ENCODE measurements at places on chromosomes 11 and 22.
A peak's percentile ranks its signal among the peaks of the same experiment; 100 is the strongest.

GRCh38 chr22:25919452-25919851 is 177.5 kb downstream of the MYO18B start:
- no peak for DNase-seq

- no peak for DNase-seq
These were observed 33.2 kb downstream of the C22orf31 start for GRCh38 chr22:29028468-29028867.

DNA sequence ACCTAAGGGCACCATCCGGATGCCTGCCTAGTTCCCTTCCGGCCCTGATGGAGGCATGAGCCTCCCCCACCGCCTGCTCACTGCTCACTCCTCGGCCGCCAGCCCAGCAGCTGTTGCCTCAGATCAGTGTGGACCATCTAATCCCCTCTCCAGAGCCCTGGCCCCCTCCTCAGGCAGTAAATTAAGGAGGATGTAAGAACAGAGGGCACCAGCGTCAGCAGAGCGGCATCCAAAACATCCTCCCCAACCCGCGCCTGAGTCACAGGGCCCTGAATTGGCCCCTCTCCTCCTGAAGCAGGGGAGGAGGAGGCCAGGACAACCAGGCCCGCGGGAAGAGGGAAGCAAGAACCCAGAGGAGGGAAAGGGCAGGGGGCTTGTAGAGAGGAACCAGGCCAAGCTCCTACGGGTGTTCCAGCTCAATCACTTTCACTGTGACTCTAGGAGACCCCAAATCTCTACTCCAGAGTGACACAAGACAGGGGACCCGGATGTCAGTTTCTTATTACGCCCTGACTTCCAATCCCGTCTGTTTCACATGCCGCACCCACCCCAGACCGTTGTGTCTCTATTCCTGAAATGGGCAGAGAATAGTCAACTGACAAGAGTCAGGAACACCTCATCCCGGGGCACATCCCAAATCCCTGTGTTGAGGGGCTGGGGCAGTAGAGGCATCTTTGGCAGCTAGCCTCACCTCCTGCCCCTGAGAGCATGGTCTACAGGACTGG is 31.3 kb upstream of the MYOD1 start:
- peak; percentile 92 for DNase-seq

DNA sequence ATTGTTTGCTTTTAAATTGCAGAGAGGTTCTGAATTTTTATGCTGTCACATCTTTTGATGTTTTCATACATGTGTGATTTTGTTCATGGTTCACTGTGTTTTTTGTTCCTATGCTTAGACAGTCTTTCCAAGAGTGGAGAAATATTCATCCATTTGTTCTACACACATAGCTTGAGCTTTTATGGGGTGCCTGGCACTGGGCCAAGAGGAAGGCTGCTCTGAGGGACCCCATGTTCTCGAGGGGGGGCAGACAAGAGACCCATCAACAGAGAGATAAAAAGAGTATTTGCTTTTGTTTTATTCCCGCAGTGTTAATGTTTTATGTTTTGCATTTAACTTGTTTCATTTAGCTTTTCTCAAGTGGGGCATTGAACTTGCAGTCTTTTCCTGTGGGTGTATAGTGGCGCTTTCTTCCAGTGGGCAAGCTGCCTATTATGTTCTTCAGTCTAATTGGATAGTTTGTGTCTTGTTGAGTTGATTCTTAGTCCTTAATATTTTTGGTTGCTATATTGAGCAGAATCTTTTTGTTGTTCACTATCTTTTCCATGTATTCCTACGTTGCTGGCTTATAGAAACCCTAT is 57.7 kb downstream of the CABIN1 start:
- DNase-seq: no peak

- DNase-seq: no peak
These were observed 263.8 kb downstream of the LUZP2 start for GRCh38 chr11:24760681-24761080.

GRCh38 chr22:38104084-38104483 is 6.4 kb downstream of the BAIAP2L2 start:
- no peak for DNase-seq

GRCh38 chr11:32435942-32436750 is 807 bp upstream of the WT1 start:
- DNase-seq: no peak

DNA sequence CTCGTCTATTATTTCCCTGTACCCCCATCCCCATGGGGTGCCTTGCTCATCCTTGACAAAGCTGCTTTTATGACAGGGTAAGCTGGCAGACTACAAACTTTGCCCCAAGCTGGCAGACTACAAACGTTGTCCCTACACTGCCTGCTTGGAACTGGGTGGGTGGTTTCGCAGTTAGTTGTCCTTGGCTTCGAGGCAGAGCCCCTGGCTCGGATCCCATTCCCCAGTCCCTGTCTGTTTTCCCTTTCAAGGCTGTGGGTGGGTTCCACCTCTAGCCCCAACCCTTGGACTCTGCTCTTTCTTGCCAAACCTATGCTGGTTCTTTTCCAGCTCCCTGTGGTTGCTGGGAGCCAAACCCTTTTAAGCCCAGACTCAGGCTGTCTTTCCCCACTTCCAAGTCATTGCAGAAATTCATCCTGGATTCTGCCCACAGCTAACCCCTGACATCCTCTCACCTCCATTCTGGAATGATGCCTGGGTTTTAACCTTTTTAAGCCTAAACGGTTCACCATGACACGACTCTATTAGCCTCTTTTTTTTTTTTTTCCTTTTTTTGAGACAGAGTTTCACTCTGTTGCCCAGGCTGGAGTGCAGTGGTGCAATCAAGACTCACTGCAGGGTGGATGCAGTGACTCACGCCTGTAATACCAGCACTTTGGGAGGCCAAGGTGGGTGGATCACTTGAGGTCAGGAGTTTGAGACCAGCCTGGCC is 9.2 kb upstream of the RBM14 start:
- peak; percentile 90 for DNase-seq

DNA sequence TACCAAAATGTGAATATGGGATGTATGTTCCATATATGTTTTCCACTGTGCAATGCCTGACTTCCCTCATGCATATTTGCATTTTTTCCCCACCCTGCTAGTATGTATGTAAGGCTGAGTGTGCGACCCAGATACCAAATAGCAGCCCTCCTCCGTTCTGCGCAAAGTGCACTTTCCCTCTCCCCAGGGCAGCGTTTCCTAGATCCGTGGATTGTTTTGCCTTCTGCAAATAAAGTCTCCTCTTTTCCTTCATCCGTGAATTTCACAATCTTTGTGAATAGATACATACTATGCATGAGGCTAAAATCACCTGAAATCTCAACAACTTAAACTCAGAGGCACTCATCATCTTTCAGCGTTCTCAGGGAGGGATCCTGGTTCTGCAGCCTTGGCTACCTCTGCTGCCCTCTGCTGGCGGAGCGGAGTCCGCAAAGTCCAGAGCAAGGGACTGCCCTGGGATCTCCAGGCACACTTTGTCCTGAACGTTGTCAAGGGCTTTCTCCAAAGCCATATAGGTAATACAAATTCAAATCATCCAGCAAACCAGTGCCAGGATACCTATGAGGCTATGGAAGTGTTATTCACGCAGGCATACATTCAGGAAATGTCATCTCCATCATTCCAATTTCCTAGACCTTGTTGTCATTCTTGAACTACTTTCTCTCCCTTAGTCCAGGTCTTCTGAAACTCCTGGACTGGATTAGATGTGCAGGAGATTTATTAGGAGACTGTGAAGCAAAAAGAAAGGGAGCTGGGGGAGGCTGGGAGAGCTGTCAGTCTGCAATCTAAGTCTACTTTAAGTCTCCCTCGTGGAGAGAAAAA is 53.1 kb downstream of the CNTF start:
- DNase-seq: peak; percentile 58

DNA sequence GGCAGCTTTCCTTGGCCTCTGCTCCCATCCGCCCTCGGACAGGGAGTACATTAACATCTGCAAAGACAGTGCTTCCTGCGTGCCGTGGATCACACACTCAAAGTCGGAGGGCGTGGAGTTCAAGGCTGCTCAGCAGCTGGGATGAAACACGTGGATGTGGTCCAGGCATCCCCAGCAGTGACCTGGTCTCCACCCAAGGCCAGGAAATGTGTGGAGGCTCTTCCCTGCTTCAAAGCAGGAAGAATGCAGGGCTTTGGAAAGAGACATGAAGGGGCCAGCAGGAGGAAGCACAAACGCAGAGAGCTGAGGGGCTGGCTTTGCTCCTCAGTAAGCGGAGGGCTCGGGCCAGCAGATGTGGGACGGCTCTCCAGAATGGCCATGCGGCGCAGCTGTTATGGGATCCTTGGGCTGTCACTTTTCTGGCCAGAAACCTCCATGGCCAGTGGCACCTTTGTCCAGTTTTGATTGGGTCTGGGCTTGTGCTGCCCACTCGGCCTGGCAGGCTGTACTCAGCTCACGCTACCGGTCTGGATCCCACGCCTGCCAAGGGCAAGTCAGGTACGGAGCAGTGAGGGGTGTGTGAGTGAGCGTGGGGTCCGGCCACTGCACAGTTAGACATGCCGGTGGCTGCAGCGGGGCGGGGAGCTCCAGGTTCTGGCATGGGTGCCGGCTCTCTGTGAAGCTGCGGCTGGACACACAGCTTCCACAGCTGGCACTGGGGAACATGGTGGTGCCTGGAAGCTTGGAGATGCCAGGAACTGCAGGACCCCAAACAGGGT is 438.0 kb downstream of the TBC1D22A start:
- peak; percentile 84 for DNase-seq

- peak; percentile 7 for DNase-seq
These were observed 1642.2 kb downstream of the LRRC4C start for GRCh38 chr11:39817241-39817640.

- DNase-seq: no peak
These were observed 10.5 kb downstream of the ARHGEF17 start for GRCh38 chr11:73318501-73319011.

DNA sequence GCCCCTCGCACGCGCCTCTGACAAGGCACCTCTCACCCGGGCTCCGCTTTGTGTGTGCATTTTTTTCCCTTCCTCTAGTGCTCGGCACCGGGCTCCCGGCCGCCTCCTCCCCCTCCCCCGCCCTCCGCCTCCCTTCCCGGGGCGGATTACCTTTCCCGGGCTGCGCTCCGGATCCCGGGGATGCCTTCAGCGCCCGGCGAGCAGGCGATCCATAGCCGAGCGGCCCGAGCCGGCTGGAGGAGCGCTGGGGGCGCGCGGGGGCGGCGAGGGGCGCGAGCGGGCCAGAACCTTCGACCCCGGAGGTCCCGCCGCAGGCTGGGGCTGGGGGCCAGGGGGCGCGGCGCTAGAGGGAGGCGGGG is 282 bp downstream of the MPPED2 start:
- peak; percentile 69 for DNase-seq

- no peak for DNase-seq
These were observed 41.8 kb upstream of the SORL1-AS1 start for GRCh38 chr11:121494355-121495099.

GRCh38 chr11:73716153-73717056 is 44.5 kb downstream of the RAB6A start:
- DNase-seq: no peak

- no peak for DNase-seq
These were observed 67.9 kb upstream of the GRAMD1B start for GRCh38 chr11:123362186-123362585.

GRCh38 chr11:84865257-84865656 is 761.9 kb downstream of the DLG2 start:
- DNase-seq: no peak

- DNase-seq: no peak
These were observed 75.3 kb downstream of the MED15 start for GRCh38 chr22:20582520-20583361.

- DNase-seq: no peak
These were observed 4.0 kb downstream of the THRSP start for GRCh38 chr11:78067704-78068103.

DNA sequence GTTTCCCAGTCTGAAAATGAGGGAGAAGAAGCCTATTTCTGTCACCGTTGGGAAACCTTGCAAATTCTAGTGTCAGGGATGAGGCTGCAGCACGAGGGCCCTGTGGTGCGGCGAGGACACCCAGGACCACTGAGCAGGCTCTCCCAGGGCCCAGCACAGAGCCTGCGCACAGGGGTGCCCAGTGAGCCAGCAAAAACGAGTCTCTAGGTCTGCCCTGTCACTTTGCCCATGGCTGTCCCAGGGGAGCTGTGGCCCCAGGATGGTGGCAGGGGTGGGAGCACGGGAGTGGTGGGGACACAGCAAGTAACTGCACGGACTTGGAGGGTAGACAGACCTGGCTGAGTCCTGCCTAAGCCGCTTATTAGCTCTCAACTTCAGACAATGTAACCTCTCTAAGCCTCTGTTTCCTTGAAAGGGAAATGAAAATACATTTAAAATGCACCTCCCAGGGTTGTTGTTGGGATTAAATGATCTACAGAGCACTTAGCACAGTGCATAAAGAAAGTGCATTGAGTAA is 44.2 kb downstream of the DSCAML1 start:
- DNase-seq: no peak

DNA sequence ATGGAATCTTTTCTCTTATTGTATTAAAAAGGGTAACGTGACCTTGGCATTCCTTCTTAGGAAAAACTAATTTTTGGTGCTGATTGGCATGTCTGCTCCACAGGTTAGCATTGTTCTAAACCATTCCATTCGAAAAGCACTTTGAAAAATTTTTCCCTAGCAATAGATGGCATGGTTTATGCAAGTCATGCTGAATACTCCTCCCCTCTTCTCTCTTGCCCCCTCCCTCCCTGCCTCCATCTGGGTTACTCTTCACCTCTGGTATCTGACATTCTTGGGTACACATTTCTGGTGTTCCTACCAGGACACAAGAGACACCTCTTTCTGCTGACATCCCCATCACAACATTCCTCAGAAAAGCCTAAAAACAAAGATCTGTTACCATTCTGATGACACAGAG is 1.5 kb upstream of the SLC22A25 start:
- DNase-seq: no peak

DNA sequence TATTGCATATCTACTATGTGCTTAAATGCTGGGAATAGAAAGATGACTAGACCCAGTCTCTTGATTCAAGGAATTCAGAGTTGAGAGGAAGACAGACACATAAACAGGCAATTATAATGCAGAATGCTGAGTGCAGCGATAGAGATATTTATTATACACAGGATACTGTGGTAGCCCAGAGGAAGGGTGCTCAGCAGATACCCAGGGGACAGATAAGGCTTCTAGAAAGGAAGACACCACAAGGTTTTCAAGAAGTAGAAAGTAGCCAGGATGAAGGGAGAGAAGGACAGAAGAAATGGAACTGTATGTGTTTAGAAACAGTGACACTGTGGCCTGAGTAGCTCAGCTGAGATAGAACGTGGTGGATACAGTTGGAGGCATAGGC is 79.4 kb upstream of the NNMT start:
- DNase-seq: no peak

- no peak for DNase-seq
These were observed 655.7 kb downstream of the METTL15 start for GRCh38 chr11:28763876-28764275.

Data from muscle of leg (tissue), 16 donors.